ENCODE measurements at places on chromosomes 2 and 18. TPM values are rescaled to one million over a fixed set of nuclear protein-coding genes. Genes with fewer than 3 reads are reported as not detected.

DNA sequence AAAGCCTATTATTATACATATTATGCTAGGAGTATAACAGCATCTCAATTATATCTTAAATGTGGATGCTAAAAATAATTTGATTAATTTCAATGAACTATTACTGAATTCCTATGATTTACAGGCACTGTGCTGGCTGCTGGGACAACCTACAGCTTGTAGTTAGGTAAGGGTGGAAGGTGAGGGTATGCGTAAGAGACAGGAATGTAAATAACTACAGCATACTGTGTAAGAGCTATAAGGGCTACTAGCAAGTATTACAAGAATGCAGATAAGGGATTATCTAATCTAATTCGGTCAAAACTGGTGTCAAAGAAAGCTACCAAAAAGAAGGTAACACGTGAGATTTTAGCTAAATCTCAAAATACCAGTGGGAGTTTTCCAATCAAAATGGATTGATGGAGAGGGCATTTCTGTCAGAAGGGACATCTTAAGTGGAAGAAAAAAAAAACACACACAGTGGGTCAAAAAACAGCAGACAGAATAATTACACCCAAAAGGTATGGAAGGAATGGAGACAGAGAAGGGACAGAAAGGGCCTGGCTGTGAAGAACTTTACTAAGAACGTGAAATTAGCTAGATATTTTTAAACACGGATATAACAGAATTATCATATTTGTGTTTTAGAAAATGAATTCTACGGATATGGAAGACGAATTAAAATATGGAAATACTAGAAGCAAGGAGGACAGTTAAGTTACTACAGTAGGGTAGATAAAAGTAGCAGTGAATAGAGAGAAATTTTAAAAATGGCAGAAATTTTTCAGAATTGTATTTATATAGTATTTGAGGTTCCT lies 47.1 kb downstream of the STRN start:
- DNase-seq, result no peak

Gene NOL4
- 0.68 TPM for total RNA-seq

Gene TEKT4
- not detected for total RNA-seq

GRCh38 chr18:44716697-44717163 lies 36.0 kb downstream of the SETBP1 start:
- peak; percentile 51 for DNase-seq

Gene RUFY4
- total RNA-seq, result not detected

GRCh38 chr2:148282201-148282600 lies 261.3 kb downstream of the MBD5 start:
- DNase-seq, result no peak

Gene MRO
- total RNA-seq, result not detected

DNA sequence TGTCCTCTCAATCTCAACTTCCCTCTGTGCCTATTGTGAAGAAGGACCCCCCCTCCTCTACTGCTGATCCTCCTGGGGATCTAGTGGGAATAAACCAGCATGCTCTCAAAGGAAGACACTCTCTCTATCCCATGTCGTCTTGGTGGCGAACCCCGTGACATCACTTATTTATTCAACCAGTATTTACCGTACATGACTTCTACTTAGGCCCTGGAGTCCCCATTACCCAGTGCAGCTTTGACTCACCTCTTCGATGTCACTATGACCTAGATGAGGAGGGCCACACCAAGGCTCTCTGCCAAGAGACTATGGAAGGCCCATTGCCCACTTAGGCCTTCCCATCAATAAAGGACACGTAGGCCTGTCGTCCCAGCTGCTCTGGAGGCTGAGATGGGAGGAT lies 16.7 kb downstream of the ASPRV1 start:
- no peak for DNase-seq

DNA sequence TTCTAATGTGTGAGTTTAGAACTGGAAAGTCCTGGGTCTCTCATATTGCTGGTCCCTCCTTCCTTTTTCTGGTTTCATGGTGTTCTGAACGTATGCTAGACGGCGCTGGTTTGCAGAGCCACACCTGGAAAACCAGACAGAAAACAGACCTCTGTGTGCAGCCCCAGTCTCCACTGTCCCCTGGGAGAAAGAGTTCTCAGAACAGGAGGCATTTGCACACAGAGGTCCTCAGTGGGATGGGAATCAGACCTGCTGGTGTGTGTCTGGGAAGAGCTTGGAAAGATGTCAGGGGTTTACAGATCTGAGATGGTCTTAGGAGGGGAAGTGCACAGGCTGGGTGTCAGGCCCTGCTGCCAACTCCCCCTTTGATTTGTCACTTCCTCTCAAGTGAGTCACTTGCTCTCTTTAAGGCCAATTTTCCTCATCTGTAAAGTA lies 14.9 kb upstream of the MBP start:
- DNase-seq, result peak; percentile 40

GRCh38 chr2:183037553-183038340 lies 510 bp downstream of the NCKAP1 start:
- peak; percentile 36 for DNase-seq

DNA sequence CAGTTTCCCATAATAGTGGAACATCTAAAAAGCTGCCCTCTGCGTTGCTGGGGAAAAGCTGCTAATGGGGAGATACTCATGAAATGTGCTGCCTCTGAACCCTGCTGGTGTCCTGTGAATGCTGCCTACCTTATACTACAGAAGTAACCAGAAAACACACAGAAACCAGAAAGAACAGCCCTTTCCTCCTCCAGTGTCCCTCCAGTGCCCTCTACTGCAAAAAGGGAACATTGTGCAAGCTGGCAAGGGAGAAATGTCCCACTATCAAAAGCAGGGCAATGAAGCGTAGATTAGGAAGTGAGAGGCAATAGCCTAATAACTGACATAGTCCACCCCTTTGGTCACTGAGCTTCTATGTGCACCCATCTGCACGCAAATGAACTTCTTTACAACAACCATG lies 162.7 kb upstream of the ETAA1 start:
- DNase-seq, result no peak

DNA sequence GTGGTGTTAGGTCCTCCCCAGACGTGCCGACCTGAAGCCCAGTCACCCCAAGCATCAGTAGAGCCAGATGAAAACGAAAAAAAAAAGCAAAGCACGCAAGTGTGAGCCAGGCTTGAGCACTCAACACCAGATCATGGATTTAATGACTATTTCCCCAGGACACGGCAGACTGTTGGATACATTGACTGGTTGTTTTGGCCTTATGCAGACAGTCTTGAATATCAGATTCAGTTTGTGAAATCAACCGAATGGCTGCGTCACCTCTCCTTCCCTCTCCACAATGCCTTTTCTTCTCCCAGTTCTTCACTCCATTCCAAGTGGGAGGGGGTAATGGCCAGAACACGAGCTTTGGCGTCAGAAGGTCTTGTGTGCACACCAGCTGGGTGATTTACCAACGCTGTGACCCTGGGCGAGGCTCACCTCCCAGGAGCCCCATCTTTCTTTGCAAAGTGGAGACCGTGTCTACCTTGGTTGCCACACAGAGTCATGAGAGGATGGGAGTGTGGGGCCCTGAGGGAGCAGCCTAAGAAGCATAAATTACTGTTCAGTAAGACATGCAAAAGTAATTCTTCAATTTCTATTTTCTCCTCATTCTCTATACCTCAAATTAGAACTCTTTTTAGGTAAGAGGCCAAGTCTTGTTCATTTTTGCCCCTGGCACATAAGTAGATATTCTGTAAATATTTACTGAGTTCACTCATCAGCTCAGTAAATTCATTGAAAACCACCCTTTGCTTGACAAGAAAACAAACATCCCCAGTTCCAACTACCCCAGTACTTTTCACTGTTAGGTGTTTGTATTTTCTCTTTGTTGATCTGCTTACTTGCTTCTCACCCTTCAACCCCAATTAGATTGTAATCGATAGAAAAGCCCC lies 181.1 kb upstream of the COPS8 start:
- no peak for DNase-seq

Gene FOSL2
- 62.1 TPM for total RNA-seq

DNA sequence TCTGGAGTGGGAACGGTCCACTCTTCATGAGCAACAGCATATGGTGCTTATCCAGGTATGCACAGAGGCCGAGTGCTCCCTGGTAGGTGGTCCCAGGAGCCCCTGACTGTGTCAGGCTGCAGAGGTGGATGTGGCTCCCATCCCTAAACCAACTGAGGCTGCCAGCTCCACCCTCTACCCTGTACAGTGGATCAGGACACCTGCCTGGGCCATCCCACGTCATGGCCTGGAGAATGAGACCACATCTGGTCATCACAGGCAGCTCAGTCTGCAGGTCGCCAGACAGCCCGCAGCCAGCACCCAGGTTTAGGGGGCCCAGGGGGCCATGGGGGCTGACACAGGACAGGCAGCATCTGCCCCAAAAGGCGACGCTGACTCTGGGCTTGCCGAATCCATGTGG lies 100.3 kb upstream of the TMEM18 start:
- DNase-seq, result no peak

DNA sequence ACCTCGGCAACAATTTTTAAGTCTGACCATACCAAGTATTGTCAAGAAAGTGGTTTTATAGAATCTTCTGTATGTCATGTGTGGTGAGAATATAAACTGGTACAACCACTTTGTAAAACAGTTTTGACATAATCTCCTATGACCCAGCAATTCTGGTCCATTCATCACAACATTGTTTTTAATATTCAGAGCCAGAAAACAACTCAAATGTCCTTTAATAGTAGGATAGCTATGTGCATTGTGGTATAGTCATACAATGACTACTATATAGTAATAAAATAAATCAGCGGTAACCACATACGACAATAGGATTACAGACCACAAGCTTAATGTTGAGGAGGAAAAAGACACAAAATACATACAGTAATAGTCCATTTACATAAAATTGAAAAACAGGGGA lies 175.2 kb upstream of the SPATS2L start:
- no peak for DNase-seq

Gene MARCHF4
- 4.1 TPM for total RNA-seq

Gene CIAO1
- 136 TPM for total RNA-seq

GRCh38 chr2:165529130-165529529 lies 59.6 kb downstream of the CSRNP3 start:
- DNase-seq, result peak; percentile 72

DNA sequence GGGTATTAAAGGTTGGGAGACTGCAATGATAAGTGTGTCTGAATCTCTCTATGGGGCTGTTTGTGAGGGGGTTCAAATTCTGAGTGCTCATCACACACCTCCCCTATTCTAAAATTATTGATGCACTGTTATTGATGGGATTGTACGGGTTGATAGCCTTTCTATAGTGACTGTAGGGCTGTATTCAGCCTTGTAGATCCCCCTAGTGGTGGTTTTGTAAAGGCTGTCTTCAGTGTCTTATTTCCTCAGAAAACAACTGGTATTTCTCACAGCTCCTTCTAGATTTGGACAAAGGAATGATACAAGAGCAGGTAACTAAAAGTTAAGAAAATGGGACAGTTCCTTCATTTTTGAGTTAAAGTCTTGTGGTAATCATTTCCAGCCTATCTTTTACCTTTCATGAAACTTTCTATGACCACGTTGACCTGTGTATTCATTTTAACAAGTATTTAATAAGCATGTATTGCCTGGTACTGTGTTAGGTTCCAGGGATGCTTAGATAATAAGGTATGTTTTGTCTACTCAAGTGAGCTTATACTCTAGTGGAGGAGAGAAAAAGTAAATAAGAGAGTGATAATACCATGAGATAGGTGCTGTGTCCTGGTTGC lies 21.2 kb downstream of the SMAD4 start:
- peak; percentile 11 for DNase-seq

DNA sequence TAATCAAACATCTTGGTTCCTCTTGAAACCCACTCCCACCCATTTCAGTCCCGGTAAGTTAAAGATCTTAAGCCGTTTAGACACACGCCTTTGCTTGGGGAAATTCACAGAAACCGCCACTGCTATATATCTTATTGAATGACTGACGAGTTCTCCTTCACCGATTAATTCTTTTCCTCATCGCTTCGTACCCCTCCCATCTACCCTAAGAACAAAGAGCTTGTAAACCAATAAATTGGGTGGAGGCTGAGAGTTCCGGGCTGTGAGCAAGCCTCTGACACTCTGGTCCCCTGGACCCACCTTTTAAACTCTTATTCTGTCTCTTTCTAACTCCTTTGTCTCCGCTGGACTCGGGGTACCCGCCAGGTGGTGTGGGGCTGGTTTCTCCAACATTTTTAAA lies 30.6 kb downstream of the TMEM131 start:
- no peak for DNase-seq

Gene HOXD9
- total RNA-seq, result 2.5 TPM

DNA sequence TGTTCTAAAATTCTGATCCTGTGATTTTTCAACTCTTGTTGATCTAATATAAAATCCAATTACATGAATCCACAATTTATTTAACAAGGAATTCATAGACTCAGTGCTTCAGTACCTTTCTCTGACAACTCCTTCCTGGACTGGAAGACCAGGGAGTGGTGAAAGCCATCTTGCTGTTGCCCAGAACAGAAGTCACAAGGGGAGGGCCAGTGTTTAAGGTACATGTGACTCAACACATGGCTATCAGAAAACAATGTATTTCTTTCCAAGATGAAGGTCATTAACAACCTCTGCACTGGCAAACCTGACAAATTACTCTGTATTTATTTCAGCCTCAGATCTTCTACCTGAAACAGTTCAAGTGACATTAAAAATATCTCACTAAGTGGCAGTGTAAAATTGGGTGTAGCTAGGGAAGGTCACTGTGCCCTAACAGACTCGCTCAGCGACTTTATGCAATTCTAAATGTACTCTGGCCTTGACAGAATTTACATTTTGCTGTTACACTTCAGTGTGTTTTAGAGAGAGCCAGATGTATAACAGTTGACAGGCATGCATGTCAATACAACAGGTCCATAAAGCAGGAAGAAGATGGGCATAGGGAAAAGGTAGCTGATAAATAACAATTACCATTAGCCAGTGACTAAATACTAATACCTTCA lies 75.4 kb downstream of the NCKAP5 start:
- no peak for DNase-seq

Gene C2orf80
- total RNA-seq, result not detected

- no peak for DNase-seq
Observed at GRCh38 chr2:172510088-172510487, 45.8 kb upstream of the PDK1 start.

DNA sequence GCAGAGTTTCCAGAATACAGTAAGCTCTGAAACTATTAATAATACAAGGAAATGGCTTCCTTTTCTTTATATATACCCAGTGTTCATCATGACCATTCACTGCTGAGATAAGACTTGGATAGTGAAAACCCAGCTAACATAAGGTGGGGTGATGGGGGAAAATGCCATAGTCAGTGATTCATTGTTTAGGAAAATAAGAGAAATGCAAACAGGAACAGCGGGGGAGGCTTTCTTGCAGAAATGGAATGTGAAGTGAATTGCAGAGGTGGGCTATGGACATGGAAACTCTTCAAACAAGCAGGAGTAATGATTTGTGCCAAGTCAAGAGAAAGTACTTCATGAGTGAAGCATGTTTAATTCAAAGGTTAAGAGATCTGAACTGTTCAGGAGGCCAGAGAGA lies 519.4 kb downstream of the TDRD15 start:
- peak; percentile 22 for DNase-seq

- no peak for DNase-seq
Observed at GRCh38 chr2:38499548-38500282, 103.0 kb downstream of the HNRNPLL start.

DNA sequence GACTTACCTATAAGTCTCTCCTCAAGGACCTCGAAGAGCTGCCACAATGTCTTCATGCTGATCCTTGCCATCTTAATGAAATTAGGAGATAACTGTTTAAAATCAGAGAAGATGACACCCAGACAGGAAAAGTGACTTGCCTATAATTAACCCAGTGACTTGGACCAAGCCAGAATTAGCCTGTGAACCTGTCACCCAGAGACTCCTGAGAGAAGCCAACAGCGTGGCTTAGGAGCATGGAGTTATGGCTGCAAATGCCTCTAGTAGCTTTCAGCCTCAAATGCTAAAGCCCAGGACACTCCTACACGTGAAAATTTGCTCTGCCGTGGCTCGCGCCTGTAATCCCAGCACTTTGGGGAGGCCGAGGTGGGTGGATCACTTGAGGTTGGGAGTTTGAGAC lies 104.2 kb downstream of the GBX2 start:
- DNase-seq, result no peak

Gene TANK
- total RNA-seq, result 39.7 TPM
